ENCODE measurements at places on chromosomes 3 and 15.

DNA sequence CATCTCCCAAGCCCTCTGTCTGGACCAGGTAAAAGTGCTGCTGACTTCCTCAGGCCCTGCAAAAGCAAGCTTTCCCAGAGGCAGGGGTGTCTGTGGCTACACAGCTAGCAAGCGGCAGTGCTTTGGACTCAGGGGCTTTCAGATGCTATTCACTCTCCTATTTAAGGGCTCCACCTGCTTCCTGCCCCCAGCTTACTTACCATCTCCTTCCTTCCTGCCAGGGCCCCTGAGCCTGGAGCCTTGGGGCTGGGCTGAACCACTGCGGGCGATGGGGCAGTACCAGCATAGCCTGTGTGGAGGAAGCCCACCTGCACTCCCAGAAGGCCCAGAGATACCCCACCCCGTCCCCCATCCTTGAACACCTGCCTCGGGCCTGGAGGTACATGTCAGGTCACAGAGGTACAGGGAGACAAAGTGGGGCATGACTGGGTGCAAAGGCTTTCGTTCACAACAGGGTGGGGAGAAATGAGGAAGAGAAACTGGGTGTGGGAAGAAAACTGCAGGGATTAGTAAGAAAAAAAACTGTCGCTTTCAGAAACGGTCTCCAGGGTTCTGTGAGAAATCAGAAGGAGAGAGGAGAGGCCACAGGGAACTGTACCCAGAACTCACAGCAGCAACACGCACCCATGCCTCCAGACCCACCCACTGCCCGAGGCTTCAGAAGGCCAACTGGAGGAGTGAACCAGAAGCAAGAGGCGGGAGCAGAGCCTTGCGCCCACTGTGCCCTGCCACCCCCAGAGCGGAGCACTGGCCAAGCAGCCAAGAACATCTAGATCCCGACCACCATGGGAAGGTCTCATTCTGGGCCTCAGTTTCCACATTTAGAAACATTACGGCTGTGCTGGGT is 49.5 kb downstream of the CCDC12 start:
- no peak for DNase-seq

DNA sequence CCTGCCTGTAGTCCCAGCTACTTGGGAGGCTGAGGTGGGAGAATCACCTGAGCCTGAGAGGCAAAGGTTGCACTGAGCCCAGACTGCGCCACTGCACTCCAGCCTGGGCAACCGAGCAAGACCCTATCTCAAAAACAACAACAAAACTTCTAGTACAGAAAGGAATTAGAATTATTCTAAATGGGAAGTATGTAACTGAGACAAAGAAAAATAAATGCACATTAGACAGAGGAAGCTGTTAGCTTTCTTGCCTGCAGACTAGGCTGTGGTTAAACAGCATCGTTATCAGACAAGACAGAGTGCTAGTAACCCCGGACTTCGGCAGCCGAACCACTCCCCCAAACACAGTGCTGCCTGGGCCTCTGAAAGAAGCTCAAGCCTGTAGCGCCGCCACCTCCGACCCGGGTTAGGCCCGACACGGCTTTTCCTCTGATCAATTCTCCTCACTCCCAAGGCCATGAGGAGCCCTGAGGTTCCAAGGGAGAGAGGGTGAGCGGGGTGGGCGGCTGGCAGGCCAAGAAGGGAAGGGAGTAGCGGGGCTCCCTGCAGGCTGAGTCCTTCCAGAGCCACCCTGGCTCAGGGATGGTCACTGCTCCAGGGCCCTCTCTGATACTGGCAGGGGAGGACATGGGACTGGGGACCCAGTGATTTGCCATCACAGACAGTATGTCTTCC is 44.8 kb upstream of the MUC4 start:
- DNase-seq, result peak; percentile 95

- no peak for DNase-seq
Observed at GRCh38 chr3:63015614-63016309, 140.5 kb upstream of the CADPS start.

- DNase-seq, result no peak
Observed at GRCh38 chr3:121988146-121988545, 33.9 kb downstream of the ILDR1 start.

- DNase-seq, result peak; percentile 57
Observed at GRCh38 chr3:177196008-177196455, 1.2 kb downstream of the TBL1XR1 start.

GRCh38 chr3:62242831-62243509 is 130.4 kb downstream of the FEZF2 start:
- DNase-seq, result no peak

GRCh38 chr15:81888748-81889484 is 156.9 kb downstream of the MEX3B start:
- no peak for DNase-seq

- DNase-seq, result no peak
Observed at GRCh38 chr15:82178061-82178460, 84.5 kb downstream of the EFL1 start.

- no peak for DNase-seq
Observed at GRCh38 chr15:45891766-45892165, 256.9 kb downstream of the SQOR start.

GRCh38 chr3:141152130-141152529 is 79.5 kb upstream of the PXYLP1 start:
- DNase-seq, result no peak

DNA sequence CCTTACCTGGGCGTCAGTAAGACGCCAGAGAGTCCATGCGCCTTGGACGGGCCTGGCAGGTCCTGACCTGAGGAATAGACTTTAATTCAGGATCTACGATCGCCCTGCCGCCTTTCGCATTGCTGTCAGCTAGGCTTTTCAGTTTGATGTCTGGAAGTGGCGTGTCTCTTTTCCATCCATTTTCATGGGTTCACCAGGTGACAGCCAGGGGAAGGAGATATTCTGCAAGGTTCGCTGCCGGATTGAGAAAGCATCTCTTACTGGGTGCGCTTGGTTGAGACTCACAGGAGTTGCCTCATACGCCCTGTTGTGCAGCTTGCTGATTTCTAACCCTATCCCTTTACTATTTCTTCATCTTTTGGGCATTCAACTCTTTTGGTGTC is 7.4 kb downstream of the EPHA3 start:
- no peak for DNase-seq

GRCh38 chr3:142944342-142944741 is 19.1 kb downstream of the PAQR9 start:
- no peak for DNase-seq

DNA sequence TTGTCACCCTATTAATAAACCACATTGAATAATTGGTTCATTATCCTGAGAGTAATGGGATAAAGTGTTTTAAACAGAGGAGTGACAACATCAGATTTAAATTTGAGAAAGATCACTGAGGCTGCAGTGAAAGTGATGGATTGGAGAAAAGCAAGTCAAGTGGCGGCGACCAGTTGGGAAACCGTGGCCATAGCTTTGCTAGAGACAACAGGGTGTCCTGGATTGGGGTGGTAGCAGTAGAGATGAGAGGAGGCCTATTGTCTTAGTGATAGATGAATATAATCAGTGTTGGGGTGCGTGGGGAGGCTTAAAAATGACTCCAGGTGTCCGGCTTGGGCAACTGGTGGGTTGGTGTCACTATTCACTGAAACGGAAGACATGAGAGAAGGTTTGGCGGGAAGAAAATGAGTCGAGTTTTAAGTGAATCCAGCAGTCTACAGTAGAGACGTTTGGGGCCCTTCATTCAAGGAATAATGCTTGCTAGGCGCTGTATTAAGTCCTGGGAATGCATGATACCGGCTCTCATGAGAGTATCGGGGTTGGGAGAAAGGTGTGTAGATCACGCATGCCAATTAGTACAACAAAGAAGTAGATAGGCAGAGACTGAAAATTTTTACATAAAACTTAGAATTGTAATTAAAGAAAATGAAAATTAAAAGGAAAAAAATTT is 819 bp downstream of the NEK4 start:
- peak; percentile 44 for DNase-seq

DNA sequence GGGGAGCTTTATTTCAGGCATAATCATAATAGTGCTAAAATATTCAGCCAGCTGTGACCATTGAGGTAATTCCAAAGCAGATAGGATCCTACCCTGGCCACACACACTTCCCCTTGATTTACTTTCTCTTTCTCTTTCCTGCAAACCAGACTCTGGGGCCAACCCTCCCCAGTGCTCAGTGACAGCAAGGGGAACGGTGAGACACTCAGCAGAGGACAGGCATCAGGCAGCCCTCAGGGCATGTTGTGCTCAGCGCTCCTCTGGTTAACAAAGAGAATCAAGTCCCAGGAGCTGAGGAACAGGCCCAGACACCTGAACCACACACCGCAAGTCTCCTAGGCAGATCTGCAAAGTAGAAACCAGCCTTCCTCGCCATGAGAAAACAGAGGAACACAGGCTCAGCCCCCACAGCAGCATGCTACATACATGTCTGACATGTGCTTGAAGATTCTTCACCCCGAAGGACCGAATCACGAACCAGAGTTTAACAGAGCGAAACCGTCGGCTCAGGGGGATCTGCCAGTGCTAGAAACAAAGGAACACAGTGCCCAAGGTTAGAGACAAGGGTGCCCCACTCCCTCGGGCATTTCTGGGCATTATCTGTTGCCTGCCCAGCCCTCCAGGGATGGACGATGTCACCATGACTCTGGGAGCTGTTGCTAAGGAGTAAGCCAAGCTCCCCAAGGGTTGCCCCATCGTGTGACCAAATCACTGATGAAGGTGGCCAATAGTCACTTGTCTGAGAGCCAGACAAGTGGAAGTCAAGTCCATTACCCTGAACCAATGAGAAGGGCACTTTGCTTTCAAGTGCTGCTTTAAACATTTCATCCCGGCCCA is 17.5 kb downstream of the HDC start:
- peak; percentile 51 for DNase-seq

DNA sequence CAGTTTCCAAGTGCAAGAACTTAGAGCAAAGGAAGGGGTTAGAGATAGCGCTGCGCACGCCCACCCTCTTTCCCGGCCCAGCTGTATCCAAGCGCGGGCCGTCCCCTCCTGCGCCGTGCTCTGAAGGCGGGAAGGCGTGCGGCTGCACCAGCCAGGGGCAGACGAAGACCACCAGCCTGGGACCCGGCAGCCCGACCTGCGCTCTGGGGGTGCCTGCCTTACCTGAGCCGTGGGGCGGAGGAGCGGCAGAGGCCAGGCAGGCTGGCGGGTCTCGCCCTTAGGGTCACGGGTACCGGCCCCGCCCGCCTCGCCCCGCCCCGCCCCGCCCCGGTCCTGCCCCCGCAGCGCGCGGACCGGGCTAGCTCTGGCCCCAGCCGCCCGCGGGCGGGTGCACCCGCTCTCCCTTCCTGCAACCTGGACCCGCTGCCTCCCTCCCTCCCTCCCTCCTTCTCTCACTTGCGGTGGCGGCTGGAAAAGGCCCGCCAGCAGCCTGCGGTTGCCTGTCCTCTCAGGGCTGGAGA is at the start of gene WDR72:
WDR72 (minus strand) TSS at position 253 of the 521 bp plus-strand sequence. CDS start 26,514 bp downstream, outside the sequence.
- no peak for DNase-seq

DNA sequence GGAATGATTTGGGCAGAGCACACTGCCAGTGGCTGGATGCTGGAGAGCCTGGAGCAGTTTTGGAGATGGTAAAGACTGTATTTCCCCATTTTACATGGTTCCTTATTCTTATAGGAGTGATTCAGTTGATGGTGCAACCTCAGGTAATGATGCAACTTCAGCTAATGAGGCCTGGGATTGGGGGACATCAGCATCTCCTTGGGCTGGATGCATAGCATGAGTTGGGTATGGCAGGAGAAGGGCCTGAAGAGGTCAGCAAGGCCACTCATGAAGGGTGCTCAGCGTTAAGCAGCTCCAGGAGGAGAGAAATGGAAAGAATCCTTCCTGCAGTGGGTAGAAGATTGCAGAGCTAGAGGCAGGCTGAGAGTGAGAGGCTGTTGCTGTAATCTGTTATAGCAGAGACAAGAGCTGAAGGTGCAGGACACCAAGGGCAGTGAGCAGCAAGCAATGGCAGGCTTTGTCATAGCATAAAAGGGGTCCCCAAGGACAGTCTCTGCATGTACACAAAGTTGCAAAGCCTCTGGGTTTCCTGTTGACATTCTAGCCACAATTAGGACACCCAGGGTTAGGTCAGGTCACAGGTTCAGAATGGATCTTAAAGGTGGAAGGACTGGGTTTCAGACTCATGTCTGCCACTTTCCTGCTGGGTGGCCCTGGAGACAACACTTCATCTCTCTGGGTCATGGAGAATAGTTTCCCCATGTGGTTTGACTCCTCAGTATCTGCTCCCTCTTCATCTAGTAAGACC is 29.5 kb upstream of the SNRK start:
- DNase-seq, result no peak

- no peak for DNase-seq
Observed at GRCh38 chr15:43808960-43809678, 8.7 kb downstream of the HYPK start.

DNA sequence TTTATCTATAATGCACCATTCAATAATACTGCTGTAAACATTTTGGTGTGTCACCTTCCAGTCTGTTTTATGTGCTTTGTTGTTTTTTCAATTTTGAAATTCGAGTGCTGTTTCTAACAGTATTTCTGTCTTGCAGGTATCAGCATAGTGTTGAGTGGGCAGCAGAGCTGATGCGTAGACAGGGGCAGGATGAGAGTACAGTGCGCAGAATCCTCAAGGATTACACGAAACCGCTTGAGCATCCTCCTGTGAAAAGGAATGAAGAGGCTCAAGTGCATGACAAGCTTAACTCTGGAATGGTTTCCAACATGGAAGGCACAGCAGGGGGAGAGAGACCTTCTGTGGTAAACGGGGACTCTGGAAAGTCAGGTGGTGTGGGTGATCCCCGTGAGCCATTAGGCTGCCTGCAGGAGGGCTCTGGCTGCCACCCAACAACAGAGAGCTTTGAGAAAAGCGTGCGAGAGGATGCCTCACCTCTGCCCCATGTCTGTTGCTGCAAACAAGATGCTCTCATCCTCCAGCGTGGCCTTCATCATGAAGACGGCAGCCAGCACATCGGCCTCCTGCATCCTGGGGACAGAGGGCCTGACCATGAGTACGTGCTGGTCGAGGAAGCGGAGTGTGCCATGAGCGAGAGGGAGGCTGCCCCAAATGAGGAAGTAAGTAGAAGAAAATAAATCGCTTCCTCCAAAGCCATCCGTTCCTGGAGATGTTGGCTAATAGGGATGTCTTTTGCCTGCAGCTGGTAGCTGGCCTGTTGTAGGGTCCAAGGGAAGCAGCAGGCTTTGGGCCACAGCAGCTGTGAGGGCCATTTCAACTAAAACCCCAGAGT is 19.1 kb downstream of the TSEN2 start:
- no peak for DNase-seq

DNA sequence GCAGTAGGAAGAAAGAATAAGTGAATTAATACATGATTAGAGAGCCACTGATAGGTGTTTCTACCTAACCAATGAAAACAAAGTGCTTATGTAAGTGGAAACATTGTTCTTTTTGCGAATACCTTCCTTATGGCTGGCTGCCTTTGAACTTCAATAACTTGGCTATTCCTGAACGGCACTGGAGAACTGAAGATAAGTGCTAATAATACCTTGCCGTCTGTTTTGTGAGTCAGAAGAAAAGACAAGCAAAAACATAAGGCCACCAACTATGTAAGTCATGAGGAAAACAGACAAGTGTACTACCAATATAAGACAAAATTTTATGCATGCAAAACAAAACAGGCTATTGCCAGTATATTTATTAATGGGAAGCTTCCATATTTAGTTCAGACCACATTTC is 160.6 kb downstream of the SUCLG2 start:
- DNase-seq, result no peak
